ENCODE measurements at places on chromosomes 12 and 14.

- peak; percentile 67 for DNase-seq
Measured at GRCh38 chr14:100777818-100778525, 47.9 kb upstream of the MEG3 start.

DNA sequence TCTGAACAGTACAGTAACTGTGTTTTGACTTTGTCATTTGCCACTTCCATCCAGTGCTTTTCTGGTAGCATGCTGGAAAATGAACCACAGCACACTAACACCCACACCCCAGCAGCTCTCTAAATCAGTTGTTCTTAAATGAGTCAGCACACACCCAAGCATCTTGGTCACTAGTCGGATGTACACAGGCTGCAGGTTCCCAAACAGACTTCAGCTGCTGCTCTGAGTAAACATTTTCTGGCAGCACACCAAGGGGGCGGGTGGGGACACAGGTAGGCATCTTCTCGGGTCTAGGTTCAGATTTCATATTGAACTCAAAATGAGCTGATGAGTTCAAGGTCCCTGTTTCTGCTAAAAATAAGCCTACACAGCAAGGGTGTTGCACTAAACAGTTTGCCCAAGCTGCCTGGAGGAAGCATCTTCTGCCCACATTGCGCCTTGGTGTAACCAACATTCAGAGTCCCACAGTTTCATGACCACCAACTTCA is 39.8 kb downstream of the IFNG start:
- no peak for DNase-seq

- no peak for DNase-seq
Measured at GRCh38 chr12:3538466-3539030, 47.5 kb downstream of the PRMT8 start.

DNA sequence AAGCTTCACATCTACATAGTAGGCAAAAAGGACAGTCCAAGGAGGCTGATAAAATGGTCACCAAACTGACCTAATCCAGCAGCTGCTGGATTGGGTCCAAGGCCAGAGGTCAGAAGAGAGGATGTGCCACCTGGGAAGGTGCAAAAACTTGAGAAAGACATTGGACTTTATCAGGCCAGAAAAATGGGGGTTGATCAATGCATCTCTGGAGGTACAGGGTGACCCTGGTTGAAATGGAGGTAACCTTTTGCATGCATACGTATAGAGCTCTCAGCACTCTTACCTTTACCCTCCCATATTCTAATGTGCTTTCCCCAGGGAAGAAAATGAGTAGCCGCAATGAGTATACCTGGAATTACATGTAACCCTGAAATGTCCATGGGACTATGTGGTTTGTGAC is 16.0 kb downstream of the BTG1 start:
- no peak for DNase-seq

DNA sequence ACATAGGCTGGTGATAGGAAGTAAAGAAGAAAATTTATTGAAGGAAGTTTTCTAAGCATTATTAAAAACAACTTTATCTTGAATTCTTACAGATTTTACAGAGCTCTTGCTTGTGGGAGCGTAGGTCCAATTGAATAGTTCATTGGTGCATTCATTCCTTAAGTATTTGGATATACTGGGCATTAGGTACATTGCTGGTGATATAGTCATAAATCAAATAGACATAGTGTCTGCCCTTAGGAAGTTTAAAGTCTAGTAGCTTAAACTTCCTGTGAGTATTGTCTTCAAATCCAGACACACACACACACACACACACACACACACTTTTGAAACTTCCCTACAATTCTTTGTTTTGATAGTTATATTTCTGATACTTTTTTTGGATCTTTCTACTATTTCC is 226.7 kb downstream of the FUT8 start:
- no peak for DNase-seq

GRCh38 chr12:9367201-9367600 is 159.0 kb upstream of the PZP start:
- no peak for DNase-seq

DNA sequence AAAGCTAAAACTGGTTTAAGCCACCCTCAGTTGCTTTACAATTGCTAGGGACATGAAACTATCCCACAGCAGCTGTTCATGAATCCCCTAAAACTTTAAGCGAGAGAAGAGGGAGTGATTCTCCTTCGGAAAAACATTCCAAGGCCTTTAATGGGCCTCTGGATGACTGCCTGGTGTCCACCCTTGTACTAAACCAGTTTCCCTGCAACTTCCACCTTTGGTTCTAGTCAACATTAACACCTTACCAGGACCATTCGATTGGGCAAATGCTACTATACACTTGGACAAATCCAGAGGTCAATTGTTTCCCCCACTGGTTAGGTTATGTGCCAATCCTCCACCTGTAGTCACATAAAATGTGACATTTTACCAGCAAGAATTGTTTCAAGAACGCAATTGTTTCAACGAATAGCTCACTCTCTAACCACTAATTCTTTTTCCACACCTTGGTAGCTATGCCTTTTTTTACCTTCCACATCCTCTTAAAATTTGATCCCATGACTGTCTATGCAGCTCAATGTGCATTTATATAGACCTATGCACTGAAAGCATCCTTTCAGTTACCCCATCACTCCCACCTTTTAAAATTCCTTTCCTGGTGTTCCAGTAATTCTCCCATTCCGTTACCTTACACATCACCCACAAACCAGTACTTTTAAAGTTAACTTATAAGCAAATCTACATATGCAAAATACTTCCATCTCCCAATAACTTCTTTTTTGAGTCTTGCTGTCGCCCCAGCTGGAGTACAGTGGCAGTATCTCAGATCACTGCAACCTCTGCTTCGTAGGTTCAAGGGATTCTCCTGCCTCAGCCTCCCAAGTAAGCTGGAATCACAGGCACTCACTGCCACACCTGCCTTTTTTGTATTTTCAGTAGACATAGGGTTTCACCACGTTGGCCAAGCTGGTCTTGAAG is 3.6 kb downstream of the UBC start:
- no peak for DNase-seq

DNA sequence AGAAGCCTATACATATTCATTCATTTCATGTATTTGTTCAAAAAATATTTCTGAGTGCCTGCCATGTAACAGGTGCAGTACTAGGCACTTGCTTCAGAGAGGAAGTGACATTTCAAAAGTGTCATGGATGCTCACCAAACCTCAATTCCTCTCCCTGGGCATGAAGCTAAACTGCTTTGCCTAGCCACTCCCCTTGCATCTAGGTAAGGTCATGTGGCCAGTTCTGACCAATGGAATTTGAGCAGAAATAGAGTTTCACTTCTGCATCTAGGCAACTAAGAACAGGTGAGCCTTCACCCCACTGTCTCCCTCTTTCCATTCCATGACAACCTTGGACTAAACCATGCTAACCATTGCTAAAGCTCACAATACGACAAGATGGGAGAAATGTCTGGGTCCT is 27.6 kb downstream of the TC2N start:
- no peak for DNase-seq

GRCh38 chr14:85333313-85333712 is 196.6 kb upstream of the FLRT2 start:
- DNase-seq = no peak

DNA sequence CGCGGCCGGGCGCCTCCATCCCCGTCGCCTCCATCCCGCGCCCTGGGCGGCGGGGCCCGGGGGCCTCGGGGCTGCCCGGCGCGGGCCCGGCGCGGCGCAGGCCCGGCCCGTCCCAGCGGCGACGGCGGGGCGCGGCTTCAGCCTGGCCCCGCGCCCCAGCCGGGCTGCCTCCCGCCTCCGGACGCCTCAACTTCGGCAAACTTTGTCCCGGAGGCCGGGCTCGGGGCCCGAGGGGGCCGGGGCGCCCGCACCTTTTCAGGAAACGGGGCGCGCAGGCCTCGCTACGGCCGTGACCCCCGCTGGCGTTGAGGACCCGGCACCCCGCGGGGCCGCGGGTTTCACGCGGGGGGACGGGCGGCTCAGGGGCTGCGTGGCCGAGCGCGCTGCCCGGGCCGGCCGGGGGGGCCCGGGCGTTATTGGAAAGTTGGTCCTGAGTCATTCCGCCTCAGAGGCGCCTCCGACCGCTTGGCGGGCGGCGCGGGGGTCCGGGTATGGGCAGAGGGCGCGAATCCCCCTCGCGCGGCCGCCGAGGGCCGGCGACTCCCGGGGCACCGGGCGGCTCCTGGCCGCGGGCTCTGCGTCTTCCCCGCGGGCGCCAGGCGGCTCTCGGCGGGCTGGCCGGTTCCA is 575 bp downstream of the TRAF3 start:
- DNase-seq = peak; percentile 37

DNA sequence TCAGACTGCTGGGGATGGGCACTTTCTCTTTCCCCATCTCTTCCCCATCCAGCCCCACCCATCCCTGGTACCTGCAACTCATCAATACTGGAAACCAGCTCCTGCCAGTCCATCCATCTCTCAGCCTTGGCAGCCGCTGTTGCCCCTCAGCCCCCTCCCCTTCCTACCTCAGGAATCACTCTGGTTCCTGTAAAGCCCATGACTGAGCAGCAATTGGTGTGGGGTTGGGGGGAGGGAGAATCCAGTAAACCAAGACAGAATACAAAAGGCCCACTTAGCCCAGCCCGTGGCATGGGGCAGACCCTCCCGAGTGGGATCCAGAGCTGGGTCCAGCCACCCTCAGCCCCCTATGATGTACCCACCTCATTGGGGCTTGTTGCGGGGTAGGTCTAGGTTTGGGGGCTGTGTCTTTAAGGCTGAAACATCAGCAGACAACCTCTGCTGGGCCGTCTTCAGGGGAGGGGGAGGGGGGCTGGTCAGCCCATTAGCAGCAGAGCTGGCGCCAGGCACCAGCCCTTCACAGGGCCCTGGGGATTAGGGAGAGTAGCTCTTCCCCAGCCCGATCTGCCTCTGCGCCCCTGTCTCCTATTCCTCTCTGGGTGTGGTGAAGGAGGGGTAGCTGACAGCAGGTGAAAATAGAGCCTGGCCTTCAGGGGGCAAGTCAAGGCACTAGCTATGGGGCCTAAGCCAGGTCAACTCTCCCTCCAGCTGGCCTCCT is 702 bp upstream of the PRPH start:
- DNase-seq = no peak

DNA sequence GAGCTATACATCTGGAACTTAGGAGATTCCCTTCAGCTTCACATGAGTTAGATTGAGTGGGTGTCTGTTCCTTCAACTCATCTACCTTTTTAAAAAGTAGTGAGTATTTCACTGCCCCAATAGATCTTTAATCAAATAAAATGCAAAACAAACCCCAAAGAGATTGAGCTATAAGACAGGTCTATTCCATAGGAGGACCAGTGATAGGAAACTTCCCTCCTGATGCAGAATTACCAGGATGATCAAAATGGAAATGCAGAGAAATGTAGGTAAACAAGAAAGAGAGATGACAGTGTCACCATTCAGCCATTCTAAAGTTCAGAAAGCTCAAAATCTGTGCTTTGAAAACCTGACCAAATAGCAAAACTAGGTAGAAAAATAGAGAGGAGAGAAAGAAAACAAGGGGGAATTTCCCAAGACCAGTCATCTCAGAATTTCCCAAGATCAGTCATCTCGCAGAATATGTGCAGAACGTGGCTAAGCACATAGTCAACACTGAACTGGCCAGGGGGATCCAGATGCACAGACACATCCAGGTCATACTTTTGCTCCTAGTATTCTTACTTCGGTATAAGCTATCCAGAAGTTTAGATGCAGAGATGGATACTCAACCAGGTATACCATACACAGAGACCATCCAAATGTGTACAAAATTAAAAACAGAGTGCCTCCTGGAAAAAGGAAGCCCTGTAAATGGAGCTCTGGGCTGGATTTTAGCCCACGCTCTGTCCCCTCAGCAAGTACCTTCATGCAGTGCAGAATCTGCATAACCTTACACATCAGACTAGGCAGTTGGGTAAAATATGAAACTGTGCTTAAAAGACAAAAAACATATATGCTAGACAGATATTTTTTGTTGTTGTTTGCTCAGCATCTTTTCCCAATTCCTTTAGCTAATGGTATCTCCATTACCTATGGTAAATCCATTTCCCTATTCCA is 27.4 kb downstream of the SLC41A2 start:
- no peak for DNase-seq

DNA sequence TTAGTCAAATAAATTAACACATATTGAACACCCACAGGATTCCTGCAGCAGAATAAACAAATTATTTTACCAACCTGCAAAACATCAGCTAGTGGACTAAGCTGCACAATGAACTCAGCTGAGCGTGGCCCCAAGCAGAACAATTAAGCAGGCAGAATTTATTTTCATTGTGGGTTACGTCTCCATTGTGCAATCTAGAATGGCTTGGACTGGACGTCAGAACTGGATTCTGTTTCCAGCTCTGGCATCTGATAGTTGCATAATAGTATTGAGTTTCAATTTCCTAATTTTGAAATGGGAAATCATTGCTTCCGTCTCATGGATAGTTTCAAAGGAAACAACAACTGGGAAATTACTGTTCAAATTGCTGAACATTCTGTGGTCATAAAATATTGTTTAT is 35.5 kb upstream of the RERG start:
- DNase-seq = no peak

DNA sequence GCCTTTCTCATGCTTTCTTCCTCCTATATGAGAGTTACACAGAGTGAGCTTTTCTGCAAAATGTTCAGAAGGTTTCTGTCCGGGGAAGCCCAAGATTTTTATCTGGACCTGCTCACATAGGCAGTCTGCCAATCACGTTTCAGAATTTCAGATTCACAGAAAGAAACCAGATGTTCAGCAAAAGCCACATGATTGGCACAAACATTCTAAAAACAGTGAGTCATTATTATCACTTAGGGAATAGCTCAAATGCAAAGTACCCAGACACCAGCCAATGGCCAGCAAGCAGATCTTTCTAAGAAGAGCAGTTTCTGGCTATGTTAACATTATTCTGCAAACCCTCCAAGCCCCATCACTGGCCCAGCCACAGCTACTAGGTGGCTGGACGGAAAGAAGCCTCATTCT is 1558.5 kb upstream of the TMEM132C start:
- no peak for DNase-seq

DNA sequence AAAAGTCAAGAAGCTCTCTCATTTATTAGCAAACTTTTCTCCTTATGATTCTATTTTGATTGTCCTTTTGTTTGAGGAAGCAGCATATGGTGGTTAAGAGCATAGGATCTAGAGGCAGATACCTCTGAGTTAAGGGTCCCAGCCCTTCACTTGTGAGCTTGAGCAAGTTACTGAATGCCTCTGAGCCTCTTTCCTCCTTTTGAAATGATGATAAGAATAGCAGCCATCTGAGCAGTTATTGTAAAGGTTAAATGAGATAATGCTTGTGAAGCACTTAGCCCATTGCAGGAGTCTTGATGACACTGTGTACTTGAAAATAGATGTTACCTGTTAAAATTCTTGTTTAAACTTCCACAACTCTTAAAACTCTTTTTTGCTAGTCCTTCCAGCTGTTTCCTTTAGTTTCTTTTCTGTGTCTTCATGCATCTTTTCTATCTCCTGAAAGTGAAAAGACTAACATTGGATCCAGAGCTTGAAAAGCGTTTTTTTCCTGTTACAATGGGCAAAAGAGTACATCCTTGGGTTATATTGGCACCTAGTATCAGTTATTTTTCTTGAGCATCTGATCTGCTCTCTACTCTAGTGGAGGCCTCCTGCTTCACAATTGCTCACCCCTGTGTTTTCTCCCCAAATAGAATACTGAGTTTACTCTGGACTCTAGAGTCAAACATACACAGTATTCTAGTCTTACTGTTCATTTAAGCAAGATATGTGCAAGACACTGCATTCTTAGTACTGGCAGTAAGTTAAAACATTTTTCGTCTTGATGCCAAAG is 3.1 kb downstream of the HIF1A start:
- no peak for DNase-seq

All from right hindlimb (tissue), 1 donor.